ENCODE measurements at places on chromosomes 1 and 21.

DNA sequence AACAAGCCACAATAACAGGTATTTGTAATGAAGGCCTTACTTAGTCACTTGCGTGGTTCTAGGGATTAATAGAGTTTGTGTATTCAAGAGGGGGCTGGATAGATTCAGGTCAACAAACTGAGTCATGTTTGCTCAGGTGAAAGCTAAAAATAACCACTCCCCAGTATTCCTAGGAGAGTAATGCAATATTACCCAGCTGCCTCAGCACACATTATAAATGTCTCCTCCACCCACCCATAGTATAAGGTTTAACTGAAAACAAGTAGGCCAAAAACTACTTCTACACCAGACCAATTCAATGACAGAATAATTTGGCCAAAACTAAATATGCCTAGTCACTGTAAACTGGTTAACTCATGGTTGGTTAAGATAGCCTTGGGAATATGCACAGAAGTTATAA, 34.4 kb downstream of the WLS start:
- no peak for DNase-seq

- no peak for DNase-seq
Measured at GRCh38 chr1:1302006-1302430, 5.7 kb downstream of the ACAP3 start.

GRCh38 chr1:208151728-208152598, 92.2 kb downstream of the PLXNA2 start:
- no peak for DNase-seq

DNA sequence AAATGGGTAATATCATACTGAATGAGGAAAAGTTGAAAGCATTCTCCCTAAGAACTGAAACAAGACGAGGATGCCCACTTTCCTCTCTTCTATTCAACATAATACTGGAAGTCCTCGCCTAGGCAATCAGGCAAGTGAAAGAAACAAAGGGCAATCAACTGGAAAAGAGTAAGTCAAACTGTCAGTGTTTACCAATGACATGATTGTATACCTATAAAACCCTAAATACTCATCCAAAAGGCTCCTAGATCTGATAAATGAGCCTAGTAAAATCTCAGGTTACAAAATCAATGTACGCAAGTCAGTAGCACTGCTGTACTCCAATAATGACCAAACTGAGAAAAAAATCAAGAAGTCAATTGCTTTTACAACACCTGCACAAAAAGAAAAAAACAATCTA, 575.8 kb upstream of the PRMT6 start:
- no peak for DNase-seq

DNA sequence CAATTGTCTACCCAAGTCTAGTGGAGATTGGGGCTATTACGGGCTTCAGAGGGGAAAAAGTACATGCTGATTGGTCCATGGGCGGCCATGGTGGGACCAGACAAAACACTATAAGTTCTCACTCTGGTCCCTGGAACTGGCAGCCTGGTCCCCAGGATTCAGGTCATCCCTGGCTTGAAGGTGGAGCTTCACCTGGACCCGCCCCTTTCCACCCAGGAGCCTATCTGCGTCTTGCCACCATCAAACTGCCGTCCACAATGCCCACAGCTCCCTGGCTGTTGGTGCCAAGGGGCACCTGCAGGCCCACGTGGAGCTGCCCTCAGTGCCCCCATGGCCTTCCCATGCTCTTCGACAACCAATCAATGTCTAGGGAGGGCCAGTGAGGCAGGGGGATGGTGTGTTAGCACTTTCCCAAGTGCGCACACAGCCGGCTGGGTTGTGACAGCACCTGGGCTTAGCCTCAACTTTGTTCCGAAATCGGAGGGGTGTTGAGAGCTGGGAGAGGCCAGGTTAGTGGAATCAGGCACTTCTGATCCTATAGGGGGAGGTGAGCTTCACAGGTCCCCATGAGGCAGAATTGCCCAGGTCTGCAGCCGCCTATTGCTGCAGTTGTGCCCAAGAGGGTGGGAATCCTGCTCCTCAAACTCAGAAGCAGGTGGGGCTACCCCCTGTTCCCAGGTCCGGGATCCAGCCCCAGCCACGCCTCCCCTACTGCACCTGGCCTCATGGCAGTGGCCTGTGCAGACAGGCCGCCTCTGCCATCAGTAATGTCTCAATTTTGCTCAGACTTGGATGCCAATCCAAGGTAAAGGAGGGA, 1369.4 kb upstream of the PRMT6 start:
- DNase-seq: no peak

- no peak for DNase-seq
Measured at GRCh38 chr1:181249186-181249585, 160.7 kb downstream of the IER5 start.

DNA sequence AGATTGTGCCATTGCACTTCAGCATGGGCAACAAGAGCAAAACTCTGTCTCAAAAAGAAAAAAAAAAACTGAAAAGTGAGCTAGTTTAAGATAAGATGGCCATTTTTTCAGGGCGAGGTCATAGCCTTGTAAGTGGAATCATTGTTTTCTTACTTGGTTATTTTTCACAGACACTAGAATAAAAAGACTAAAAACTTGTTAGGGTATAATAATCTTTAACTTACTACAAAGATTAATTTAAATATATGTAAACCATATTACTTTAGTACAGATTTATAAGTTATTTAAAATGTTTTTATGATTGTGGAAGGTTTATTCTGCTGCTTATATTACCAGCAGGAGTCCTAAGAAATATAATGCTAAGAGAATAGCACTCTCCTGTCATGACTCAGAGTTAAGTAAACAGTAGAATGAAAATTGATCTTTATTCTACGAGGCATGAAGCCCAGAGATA, 23.5 kb downstream of the ANGPTL1 start:
- no peak for DNase-seq

- DNase-seq: peak; percentile 49
Measured at GRCh38 chr1:31934706-31935629, 3.2 kb downstream of the PTP4A2 start.

DNA sequence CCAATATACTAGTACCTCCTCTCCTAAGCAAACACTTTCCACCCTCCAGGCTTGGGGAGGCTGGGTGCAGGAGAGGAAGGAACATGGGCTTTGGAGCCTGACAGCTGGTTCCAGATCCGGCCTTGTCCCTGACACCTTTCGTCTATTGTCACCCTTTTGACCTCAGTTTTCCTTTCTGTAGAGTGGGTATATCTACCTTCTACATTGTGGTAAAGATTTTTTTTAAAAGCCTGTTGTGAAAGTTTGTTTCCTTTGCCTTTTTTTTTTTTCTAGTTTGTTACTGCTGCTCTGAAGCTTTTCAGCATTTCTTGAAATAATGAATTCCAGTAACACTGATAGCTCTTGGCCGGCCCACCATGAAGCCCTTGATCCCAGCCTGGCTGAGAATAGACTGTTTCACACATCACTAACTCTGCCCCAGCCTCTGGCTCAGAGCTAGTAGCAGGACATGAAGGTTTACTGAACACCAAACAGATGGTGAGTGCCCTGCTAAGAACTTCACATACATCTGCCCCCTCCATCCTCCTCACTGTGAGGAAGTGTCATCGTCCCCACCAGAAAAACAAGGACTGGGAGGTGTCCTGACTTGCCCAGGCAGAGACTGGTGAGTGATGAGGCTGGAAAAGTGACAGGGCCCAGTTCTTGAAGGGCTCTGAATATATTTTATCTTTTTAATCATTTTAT, 33.0 kb upstream of the ID3 start:
- DNase-seq: peak; percentile 68

DNA sequence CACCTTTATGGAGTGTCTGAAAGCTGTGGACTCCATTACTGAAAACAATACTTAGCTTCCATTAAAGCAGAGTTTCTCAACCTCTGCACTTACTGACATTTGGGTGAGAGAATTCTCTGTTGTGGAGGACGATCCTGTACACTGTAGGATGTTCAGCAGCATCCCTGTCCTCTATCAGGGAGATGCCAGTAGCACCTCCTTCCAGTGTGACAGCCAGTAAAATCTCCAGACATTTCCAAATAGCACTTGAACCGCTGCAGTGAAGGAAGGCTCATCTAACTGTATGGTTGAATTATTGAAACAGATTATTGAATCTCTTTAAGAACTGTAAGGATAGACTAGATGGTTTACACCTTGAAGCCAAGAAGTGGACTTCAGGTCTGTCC, 3.1 kb downstream of the PRDM2 start:
- DNase-seq: no peak

DNA sequence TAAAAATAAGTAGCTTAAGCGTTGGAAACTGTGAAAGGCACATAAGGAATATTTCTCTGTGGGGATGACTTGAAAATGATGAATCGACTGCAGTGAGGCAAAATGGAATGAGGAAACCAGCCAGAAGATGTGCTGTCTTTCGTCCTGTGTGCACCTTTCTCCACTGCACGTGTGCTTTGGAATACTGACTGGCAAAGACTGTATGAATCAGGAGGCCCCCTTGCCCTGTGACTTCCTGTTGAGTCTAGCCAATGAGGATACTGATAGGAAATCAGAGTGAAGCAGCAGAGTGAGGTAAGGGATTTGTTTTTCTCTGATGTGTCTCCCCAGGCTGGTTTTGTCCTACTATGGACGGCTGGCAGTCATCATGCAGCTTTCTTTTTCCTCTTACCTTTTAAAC, 118.2 kb upstream of the ADGRL4 start:
- DNase-seq: no peak

DNA sequence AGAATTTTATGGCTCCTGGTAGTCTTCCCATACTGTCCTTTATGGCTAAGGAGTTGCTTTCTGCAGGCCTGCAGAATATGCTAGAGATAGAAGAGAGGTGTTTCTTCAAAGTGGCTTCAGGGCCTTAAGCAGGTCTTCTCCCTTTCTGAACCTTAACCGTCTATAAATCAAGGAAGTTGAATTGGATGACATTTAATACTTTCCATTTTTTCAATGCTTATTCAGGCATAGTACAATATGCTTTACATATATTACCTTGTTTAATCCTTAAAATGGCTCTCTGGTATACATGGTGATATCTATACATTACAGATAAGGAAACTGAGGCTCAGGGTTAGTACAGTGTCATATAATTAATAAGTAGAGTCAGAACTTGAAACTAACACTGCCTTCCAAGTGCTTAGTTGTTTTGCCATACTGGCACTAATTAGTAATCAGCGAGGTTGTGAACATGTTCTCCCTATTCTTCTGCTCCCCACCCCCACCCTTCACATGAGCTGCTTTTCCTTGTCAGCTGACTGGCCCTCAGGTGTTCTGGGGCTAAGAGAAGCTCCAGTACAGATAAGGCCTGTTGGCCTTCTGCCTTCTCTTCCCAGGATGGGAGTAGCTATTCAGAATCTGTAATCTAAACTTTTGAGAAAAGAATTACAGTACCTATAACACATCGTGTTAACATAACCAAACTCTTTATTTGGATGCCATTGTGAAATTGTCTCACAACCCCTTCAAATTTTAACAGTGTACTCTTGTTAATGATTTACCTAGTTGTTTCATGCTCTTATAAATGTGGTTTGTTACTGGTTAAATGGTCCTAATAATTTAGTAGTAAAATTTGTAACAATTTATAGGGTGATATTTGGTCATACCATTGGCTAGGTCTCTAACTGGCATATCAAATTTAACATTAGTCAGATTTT, 13.6 kb downstream of the NFYC start:
- DNase-seq: no peak

DNA sequence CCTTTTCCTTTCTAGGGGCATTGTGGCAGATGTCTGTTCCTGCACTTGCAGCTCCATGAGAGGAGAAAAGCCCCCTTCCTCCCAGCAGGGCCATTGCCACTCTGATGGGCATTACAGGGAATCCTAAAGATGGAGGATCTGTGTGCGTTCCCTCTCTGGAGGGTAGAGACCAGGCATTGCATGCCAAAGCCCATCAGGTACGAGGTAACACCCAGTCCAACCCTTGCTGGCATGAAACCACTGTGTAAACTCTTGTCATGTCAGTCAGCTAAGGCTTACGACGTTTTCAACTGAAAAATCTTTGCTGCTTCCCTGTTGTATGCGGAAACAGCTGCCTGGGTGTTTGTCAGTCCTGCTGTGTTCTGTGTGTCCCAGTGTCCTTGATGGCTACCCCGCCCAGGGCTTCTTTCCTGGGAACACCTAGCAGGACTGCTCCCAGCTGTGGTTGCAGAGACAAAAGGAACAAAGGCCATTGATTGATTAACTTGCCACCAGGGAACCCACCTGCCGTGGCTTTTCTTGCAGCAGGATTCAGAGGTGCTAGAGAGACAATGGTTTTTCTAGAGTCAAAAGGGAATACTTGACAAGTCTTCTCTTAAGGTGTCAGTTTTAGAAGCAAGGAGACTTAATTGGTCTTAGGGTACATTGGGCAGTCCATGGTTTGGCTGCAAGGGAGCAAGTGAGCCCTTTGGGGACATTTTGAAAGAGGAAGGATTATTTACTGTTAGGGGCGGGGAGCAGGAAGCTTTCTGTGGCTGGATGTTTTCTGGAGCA, 24.6 kb downstream of the B3GALT5 start:
- DNase-seq: no peak

- DNase-seq: peak; percentile 83
Measured at GRCh38 chr1:111602974-111603373, 16.6 kb upstream of the RAP1A start.

DNA sequence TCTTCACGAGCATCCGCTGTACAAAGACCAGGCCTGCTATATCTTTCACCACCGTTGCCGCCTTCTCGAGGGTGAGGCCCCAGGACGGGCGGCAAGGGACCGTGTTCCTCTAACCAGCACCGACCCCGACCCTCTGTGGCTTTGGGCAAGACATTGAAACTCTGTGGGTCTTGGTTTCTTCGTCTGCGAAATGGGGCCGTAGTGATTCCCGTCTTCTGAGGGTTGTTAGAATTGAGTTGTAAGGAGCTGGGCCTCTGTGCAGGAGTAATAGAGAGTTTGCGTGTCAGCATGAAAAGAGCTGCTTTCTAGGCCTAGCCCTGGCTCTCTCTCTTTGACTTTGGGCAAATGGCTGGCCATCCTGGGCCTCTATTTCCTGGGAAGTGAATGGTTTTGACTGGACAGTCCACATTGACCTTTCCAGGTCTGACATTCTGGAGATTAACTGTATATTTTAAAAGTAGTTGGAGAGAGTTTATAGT, 591 bp downstream of the MRPL37 start:
- no peak for DNase-seq

- peak; percentile 69 for DNase-seq
Measured at GRCh38 chr1:23557471-23558124, 1.7 kb downstream of the ID3 start.

DNA sequence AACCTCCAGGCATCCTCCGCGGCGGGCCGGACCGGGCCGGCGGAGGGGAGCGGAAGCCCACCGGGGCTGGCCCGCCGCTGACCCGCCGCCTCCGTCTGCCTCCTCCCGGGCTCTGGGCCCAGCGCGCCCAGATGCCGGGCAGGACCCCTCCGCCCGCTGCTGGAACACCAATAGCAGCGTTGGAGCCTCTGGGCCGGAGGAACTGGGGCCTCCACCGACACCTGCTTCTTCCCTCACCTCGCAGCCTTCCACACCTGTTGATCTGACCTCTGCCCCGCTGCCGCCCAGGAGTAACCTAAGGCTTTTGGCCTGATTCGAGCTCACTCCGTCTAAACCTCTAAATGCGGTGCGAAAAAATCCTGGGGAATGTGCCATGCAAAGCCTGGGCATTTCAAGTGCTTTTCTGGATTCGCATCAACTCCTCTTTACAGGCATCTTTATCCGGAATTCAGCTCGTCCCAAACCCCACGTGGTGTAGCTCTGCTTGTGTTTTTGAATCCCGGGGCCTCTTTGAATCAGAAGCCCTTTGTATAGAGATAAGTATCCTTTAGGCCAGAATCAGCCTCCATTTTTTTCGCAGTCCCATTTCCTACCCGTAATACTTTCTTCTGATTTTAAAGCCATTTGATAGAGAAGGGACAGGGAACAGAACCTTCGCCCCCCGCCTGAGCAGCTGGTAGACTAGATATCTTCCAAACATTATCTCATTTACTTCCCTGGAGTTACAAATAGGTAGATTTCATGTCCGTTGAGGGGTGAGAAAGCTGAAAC, 680 bp upstream of the CNN3 start:
- no peak for DNase-seq
